Stimulated activated CD4-positive, alpha-beta T cell treated with anti-CD3 and anti-CD28 coated beads, Interleukin-15, amount 100 ng/mL, for 1 hour (primary cell): ENCODE measurements at places on chromosomes 3 and 15.
A peak's percentile ranks its signal among the peaks of the same experiment; 100 is the strongest.

- peak; percentile 38 for DNase-seq
These were observed 37.6 kb downstream of the VIPR1 start for GRCh38 chr3:42539871-42540714.

GRCh38 chr3:119542168-119542767 is 17.1 kb downstream of the CD80 start:
- no peak for DNase-seq

DNA sequence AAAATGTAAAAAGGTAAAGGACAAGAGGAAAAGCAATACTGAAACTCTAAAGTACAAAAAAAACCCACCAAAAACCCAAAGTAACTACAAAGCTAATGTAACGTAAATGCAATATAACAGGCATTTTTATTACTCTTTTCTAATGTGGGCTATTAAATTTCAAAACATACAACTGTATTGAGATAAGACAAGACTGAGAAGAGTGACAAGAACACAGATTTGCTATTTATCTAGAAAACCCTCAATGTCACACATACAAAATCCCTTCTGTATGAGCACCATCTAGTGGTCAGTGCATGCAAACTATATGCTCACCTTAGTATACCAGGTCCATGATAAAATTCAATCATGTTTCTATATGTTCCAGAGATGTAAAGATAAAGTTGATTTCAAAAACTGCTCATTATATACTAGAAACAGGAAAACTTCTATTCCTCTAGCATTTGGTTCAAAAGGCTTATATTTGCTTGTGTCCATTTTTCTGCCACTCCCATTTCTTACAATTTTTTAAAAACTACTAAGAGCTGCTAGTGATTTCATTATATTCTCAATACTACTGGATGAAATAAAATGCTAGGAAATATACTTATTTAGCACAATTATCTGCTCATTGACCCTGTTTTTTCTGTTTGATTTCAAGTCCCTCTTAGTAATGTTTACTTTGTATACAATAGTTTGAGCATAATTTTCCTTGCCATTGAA is 111.4 kb downstream of the DLG1 start:
- no peak for DNase-seq

DNA sequence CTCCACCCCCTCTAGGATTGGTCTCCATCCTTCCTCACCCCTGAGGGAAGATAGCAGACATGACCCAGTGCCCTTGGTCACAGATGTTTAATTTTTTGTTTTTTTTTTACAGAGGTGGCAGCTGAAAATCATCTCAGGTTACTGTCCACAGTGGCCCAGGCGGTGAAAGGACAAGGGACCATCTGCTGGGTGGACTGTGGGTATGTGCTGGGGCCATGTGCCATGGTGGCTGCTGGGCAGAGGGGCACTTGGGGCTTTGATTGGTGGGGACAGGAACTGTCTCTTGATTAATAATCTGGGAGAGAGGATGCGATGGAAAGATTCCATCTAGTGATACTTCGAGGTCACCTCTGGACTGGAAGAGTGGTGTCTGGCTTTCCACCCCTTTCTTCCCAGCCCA is 25.4 kb downstream of the PDIA5 start:
- DNase-seq, result no peak

DNA sequence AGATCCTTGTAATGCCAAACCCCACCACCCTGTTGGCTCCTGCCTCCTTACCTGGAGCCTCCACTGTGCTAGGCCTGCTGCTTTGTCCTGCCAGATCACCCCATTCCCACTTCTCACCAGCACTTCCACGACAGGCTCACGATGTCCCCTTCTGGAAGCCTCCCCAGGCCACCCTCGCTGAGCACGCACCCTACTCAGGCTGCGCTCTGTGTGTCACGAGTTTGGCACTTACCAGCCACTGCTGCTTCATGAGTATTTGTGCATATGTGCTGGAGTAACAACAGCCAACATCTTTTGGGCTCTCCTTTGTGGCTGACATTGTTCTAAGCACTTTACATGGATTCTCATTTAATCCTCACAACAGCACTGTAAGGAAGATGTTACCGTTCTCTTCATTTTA is 58.1 kb downstream of the PDIA5 start:
- no peak for DNase-seq

- DNase-seq, result no peak
These were observed 26.7 kb upstream of the ABHD10 start for GRCh38 chr3:111952086-111952485.

DNA sequence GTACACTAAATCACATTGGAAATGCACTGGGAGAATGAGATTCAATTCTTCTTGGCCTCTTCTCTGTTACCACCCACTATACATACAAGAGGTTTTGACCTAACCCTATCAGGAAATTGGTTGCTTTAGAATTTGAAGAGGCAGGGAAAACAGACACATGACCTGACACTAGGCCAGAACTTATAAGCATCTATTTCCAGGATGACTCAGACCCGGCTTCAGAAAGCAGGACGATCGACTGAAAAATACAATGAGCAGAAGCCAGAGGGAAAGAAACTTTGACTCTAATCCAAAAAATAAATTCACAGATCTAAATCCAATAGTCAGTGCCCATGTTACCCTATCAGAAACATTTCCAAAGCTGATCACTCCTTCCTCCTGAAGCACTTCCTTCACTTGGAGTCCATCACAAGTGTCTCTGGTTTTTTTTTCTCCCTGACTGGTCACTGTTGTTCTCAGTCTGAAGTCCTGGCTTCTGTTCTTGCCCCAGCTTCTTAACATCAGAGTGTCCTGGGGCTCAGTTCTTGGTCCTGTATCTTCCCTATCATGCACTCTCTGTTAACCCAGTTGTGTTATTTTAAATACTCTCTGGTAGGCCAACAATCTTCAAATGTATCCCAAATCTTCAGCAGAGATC is 133.6 kb downstream of the P2RY1 start:
- no peak for DNase-seq

DNA sequence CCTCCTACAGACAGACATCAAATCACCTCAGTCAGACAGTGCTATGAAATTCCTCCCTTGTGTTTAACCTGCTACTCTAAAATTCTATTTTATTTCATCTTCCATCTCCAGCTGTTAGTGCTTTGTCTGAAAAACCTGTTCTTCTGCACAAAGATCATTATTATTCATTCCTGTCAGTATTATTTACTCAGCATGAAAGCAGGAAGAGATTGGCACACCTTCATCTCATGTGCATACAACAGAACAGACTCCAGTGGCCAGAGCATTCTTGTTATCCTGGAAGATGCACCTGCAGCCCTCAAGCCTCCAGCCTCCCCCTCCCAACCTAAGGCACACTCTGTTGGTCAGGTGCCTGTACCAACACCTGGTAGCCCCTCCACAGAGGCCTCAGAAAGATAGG is 1.8 kb upstream of the ROPN1B start:
- no peak for DNase-seq

- no peak for DNase-seq
These were observed 325.1 kb upstream of the THBS1 start for GRCh38 chr15:39255760-39256159.

DNA sequence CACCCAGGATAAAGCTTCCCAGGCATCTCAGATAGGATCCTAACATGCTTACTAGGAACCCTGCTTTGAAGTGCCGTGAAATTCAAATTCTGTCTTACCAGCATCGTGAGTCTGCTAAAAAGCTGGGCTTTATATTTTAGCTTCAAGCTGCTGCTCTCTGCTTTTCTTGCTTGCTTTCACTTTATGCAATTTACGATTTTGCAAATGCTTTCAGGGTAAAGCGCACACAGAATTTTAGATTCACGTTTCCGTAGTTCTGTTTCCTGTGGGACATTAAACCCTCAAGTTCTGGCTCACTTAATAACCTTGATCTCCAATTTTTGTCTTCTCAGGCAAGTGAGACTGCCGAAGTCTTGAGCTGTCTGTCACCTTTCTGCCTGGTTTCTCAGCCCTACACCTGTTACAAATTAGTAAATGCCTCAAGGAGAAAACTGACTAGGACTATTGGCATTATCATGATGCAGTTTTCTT is 170.5 kb upstream of the TGFBR2 start:
- DNase-seq, result no peak
